Pancreas (tissue), 10 donors: ENCODE measurements at places on chromosomes 3 and 15. TPM values are rescaled to one million over a fixed set of nuclear protein-coding genes. Genes with fewer than 3 reads are reported as not detected.

The PLCB2 gene
- 9.7 TPM for polyA plus RNA-seq

GRCh38 chr3:112605285-112605684, 35.7 kb downstream of the CCDC80 start:
- no peaks in the 10 kb centered on the region for H3K4me1 ChIP-seq
- no peak overlapping the region for H3K4me3 ChIP-seq
- DNase-seq, result no peak
- no peak overlapping the region for H3K27ac ChIP-seq

DNA sequence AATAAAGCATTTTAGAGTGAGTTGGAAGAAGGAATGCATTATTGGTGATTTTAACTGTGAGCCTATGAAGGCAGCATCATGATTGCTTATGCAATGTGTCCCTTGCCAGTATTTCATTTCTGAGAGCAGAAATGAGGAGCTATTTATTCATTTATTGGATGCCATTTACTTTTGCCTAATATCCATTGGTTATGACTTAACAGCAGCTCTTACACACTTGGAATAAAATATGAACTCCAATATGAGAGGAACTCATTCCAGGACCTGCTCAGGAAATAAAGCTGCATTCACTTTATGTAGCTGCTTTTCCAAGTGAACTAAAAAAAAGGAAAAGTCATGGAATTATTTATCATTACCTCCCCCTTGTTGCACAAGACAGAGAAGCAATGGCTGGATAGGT, 280.1 kb downstream of the LRTM1 start:
- H3K4me3 ChIP-seq, result no peak overlapping the region
- H3K4me1 ChIP-seq, result no peaks in the 10 kb centered on the region
- no peaks in the 10 kb centered on the region for H3K36me3 ChIP-seq
- no peak for DNase-seq
- H3K27ac ChIP-seq, result no peak overlapping the region

DNA sequence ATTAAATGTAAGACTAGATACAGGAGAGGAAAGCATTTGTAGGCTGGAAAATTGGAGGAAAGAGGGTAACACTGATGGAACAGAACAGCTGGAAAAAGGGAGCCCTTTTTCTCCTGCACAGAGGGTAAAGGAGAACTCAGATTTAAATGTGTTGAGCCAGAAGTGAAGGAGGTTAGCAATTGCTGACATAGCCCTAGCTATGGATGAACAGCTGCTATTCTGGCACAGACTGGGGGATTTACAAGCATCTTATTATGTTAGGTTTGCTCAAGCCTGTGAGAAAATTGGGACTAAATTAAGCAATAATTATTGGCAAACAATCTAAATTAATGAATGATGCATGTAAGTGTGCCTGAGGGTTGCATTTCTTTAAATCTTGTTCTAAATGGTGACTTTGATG, 40.6 kb upstream of the PRR20G start:
- no peak overlapping the region for H3K27ac ChIP-seq
- H3K36me3 ChIP-seq, result no peaks in the 10 kb centered on the region
- H3K27me3 ChIP-seq, result no peaks in the 10 kb centered on the region
- H3K4me1 ChIP-seq, result no peaks in the 10 kb centered on the region
- no peak for DNase-seq

GRCh38 chr15:99015698-99016568, 8.3 kb upstream of the PGPEP1L start:
- no peaks in the 10 kb centered on the region for H3K4me1 ChIP-seq
- H3K27me3 ChIP-seq, result no peaks in the 10 kb centered on the region
- H3K4me3 ChIP-seq, result peak overlapping the region; percentile 68
- no peak for DNase-seq

The XCR1 gene
- polyA plus RNA-seq, result not detected

The SLC2A2 gene
- polyA plus RNA-seq, result 5.9 TPM

The HYAL2 gene
- polyA plus RNA-seq, result 39.5 TPM

DNA sequence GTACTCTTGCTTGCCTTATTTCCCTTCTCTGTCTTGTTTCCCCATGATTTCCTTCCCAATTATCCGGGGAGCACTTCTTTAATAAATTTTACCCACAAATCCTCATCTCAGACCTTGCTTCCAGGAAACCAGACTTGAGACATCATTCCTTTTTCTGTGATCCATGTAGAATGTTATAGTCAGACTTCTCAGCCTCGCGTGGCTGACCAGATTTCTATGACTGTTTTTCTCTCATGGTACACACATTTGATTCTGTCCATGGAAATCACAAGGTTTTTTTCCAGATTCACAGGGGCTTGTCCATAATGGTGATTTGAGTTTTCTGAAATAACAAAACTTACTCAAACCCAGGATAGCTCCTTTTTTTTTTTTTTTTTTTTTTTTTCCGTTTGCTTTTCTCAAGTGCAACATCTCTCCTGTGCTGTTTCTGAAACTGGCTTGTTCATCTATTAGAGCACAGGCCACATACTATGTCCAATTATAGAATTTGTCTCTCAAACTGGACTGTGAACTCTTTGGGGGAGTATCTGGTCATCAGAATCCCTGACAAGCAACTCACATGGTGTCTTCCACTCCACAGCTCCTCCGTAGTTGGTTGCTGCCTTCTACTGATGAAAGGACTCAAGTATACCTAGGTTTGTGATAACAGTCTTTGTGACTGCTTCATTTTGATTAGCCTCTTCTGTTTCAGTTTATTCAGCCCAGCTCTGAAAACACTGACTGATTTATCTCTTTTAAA, 50.8 kb downstream of the RBMS3 start:
- no peaks in the 10 kb centered on the region for H3K36me3 ChIP-seq
- no peaks in the 10 kb centered on the region for H3K4me1 ChIP-seq
- H3K27ac ChIP-seq, result no peak overlapping the region
- H3K27me3 ChIP-seq, result no peaks in the 10 kb centered on the region

DNA sequence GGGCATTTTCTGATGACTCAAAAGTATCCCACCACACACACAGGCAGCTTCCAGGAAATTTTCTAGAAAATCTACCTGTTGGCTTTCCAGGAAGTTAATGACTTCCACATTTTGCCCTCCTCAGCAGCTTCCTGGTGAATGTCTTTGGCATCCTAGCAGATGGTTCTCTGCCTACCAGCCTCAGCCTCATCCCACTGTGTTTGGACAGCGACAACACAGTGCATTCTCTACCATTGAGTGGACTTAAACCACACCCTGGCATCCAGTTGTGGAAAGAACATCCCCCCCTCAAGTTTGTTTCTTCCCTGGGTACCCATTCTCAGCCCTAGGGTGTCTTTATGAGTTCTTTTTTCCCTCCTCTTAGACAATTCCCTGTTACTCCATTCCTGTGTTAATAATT, 50.8 kb upstream of the GADL1 start:
- H3K27me3 ChIP-seq, result no peaks in the 10 kb centered on the region
- DNase-seq, result no peak
- H3K36me3 ChIP-seq, result no peaks in the 10 kb centered on the region
- no peak overlapping the region for H3K27ac ChIP-seq
- H3K4me3 ChIP-seq, result no peak overlapping the region
- H3K4me1 ChIP-seq, result no peaks in the 10 kb centered on the region
